ENCODE measurements at places on chromosomes 2 and 18.

- DNase-seq, result no peak
- H3K27me3 ChIP-seq, result peaks cover 40% of the 10 kb centered on the region
- H3K36me3 ChIP-seq, result peaks cover 63% of the 10 kb centered on the region
- H3K27ac ChIP-seq, result no peak overlapping the region
Measured at GRCh38 chr2:232026910-232027309, 65.4 kb downstream of the DIS3L2 start.

GRCh38 chr18:25225151-25225550 lies 126.8 kb downstream of the ZNF521 start:
- no peaks in the 10 kb centered on the region for H3K4me1 ChIP-seq
- H3K4me3 ChIP-seq, result no peak overlapping the region
- H3K27ac ChIP-seq, result no peak overlapping the region
- DNase-seq, result no peak

DNA sequence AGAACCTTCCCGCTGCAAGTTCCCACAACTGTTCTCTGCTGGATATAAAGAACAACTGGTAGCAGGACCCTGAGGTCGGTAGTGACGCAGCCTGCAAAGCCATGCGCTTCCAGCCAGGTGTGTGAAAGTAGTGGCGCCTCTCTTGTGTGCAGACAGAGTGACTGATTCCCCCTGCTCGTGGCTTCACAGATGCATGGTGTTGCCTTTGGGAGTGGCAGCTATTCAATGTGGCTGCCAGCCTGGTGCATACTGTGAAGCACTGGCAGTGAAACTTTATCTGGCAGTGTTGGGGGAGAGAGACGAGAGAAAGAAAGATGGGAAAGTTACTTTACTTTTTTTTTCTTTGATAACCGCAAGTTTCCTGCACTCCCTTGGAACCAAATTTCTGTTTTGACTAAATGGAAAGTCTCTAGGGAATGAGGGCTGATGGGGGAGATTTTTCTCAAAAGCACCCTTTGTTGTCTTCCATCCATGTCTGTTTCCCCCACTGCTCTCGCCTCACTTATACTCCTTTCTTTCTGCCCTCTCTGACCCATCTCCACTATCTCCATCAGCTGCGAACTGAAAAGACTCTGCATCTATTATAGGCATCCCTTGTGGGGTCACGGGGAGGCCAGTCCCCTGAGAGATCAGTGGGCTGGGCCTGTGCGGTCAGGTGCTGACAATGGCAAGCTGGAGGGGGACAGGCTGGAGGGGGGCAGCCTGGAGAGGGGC lies 90.0 kb upstream of the TNP1 start:
- H3K4me3 ChIP-seq, result no peak overlapping the region
- DNase-seq, result no peak
- H3K27ac ChIP-seq, result no peak overlapping the region
- H3K4me1 ChIP-seq, result no peaks in the 10 kb centered on the region

DNA sequence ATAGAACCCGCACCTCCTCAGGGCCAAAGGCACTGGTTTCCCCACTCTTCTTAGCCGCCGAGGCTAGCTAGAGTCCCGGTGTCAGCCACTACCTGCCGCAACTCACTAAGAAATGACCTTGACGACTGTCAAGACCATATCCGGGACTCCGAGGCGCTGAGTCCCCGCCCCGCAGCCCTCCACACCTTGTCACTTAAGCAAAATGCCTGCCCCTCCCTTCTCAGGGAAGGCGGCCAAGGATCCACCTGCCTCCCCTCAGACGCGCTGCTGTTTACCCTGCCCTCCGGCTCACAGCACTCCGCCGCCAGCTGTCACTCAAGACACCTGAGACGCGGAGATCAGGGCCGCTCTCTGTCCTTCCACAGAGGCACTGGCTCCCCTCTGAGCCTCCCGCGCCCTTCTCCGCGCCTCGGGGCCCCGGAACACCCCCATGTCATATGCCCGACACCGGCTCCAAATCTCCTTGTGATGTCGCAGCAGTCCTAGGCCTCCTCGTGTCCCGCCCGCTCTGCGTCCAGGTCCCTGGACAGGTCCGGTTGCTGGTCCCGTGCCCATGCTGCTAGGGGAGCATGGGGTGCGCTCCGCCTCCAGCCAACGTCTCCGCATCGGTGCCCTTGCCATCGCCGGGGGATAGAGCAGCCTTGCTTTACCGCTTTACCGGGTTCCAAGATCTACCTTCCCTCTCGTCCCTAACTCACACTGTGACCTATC lies 32.5 kb upstream of the REG3G start:
- no peak overlapping the region for H3K4me3 ChIP-seq
- no peak for DNase-seq
- H3K27ac ChIP-seq, result no peak overlapping the region
- no peaks in the 10 kb centered on the region for H3K4me1 ChIP-seq
- no peaks in the 10 kb centered on the region for H3K36me3 ChIP-seq

DNA sequence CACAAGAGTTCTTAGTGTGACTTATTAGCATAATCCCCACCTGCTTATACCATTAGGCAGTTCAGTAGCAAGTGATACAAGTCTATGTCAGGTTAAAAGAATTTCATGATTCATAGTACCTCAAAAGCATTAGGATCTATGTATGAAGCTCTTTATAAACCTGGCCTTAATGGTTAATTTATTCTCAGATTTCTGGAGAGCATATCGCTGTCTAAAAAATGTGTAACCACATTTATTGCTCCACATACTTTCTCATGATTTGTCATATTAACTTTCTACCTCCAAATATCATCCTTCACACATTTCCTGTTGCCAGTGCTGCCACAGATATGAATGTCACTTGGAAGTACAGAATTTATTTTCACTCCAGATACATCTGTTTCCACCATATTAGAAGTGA lies 332.8 kb upstream of the MAP2 start:
- no peaks in the 10 kb centered on the region for H3K27me3 ChIP-seq
- no peak for DNase-seq
- no peak overlapping the region for H3K4me3 ChIP-seq
- no peaks in the 10 kb centered on the region for H3K36me3 ChIP-seq
- H3K27ac ChIP-seq, result no peak overlapping the region

DNA sequence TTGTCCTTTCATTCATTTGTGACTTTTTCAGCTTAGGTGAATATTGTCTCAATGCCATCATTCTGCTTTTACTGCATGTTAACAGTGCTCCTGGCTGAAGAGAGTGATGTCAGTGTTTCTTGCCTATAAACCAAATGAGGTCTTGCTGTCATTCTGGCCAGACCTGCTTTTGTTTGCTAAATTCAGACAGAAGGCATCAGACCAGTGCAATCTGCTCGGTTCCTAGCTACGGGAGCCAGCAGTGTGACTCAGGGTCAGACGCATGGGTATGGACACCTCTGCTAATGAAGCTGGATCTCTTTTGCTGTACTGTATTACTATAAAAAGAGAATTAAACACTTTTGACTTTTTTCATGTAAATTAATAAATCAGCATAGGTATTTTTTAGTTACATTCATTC lies 178.9 kb downstream of the TMEM182 start:
- H3K27me3 ChIP-seq, result no peaks in the 10 kb centered on the region
- no peak overlapping the region for H3K27ac ChIP-seq
- DNase-seq, result no peak
- H3K4me3 ChIP-seq, result no peak overlapping the region

DNA sequence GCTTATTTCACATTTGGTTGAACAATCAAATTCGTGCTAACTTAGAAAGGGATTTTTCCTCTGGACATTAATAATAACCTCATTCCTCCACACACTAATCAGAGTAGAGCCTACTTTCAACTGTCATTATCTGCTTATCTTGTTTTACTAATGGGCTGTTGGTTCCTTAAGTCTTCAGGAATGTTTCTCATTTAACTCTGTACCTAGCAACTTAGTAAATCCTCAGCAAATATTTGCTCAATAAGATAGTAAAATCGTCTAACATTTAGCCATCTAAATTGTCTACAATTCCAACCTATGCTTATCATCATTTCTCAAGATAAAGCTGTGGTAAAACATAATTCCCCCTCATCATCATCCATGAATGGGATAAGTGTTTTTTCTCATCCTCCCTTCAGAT lies 98.1 kb downstream of the CDH2 start:
- no peak overlapping the region for H3K4me3 ChIP-seq
- H3K27ac ChIP-seq, result no peak overlapping the region
- H3K27me3 ChIP-seq, result no peaks in the 10 kb centered on the region
- H3K4me1 ChIP-seq, result no peaks in the 10 kb centered on the region
- H3K36me3 ChIP-seq, result no peaks in the 10 kb centered on the region

DNA sequence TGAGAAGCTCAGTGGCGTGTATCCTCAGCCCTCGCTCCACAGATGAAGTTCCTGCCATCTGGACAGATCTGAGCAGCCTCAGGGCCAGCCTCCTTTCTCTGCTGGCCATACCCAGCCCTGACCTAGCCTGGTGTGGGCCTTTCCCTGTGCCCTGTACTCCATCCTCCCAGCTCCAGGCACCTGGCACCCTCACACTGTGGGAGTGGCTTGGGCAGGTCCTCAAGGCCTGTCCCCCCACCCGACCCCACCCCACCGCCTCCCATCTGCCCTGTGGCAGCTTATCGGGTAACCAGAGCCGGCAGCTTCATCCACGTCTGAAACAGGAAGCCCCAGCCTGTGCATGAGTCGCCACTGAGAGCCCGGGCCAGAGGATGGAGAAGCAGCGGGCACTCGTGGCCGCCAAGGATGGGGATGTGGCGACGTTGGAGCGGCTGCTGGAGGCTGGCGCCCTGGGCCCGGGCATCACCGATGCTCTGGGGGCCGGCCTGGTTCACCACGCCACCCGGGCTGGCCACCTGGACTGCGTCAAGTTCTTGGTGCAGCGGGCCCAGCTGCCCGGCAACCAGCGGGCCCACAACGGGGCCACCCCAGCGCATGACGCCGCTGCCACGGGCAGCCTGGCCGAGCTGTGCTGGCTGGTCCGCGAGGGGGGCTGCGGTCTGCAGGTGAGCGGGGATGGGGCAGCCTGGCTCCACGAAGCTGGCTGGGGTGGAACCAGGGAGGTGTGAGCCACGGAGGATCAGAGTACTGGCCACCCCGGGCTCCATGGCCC lies at the start of gene ESPNL:
Gene ESPNL (plus strand): TSS at position 292 of the 772 bp plus-strand sequence. CDS start 80 bp downstream, at position 372.
- H3K27me3 ChIP-seq, result no peaks in the 10 kb centered on the region
- H3K36me3 ChIP-seq, result peaks cover 23% of the 10 kb centered on the region
- no peak for DNase-seq
- H3K4me3 ChIP-seq, result no peak within 1 kb of the TSS
- H3K4me1 ChIP-seq, result peaks cover 3% of the 10 kb centered on the region

DNA sequence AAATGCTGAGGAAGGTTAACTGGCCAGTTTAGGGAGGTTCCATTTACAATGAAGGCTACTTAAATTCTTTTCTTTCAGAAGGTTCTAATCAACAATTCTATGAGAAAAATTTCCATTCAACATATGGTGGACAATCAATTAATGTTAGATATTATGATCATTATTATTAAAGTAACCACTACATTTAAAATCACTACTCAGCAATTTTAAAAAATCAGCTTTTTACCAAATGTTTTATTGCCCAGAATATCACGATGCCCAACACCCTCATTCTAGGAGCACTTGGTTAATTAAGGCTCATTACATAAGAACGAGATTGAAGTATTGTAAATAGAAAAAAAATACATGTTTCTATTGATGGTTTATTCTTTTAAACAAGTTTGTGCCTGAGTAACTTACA lies 396.1 kb downstream of the NRXN1 start:
- no peak for DNase-seq
- no peaks in the 10 kb centered on the region for H3K27me3 ChIP-seq
- H3K27ac ChIP-seq, result no peak overlapping the region
- H3K4me3 ChIP-seq, result no peak overlapping the region
- no peaks in the 10 kb centered on the region for H3K36me3 ChIP-seq
- H3K4me1 ChIP-seq, result no peaks in the 10 kb centered on the region

DNA sequence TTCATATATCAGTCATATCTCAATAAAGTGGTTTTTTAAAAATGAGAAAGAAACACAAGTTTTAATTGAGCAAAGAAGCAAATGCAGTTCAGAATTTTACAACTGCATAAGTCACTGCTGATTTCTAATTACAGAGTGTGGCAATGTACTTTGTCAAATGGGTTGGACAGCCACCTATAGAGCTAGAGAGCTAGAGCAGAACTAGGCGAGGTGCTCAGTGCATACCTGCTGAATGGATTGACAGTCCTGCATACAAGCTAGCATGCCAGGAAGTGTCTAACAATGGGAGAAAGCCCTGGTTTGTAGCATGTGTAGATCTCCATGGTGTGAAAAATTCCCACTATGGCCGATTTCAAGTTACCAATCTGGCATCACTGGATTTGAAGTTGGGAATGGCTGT lies 106.3 kb upstream of the CDCA7 start:
- H3K27me3 ChIP-seq, result peaks cover 17% of the 10 kb centered on the region
- H3K4me1 ChIP-seq, result no peaks in the 10 kb centered on the region
- no peak overlapping the region for H3K27ac ChIP-seq
- no peaks in the 10 kb centered on the region for H3K36me3 ChIP-seq

DNA sequence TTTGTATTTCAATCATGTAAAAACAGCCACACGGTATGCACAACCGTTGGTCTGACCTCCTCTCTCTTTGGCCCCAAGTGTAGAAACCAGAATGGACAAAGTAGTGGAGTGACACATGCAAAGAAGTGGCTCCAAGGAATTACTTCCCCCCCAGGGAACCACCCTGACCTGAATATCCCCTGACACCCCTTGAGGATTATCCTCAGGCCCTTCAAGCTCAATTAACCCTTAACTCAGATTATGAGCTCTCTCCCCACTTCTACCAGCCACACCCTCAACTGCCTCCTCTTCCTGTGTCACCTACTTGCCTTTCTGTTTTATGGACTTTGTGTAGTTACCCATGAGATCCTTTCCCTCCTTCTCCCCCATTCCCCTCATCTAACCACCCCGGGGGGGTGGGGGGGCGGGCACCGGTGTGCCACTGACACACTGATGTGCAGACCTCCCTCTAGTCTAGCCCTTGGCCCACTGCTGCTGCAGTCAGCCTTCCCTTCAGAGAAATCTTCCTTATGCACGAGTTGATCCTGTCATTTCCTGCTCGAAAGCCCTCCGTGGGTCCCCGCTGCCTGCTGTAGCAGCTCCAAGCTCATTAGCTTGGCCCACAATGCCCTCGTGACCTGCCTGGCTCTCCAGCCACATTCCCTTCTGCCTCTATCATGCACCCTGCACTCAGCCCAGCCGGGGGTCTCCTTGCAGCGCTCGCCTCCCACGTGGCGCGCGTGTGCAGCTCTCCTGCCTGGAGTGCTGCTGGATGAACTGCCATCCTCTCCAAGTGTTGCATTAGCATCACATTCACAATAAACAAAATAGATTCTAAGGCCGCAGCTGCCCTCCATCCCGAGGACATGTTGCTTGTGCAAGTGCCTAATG lies 40.1 kb upstream of the TMEM177 start:
- peaks cover 6% of the 10 kb centered on the region for H3K27me3 ChIP-seq
- no peak overlapping the region for H3K4me3 ChIP-seq
- H3K27ac ChIP-seq, result no peak overlapping the region
- H3K36me3 ChIP-seq, result no peaks in the 10 kb centered on the region

Measured in activated T-helper 2 cell treated with anti-CD3 and anti-CD28 coated beads, Interferon-gamma antibody, Interleukin-2, Interleukin-4, amounts not matched to agents 10 μg/mL and 5 μg/mL and 100 μg/mL, durations not matched to agents 14 hours and 24 hours and 36 hours (primary cell).